Tongue (tissue), 3 donors: ENCODE measurements at places on chromosomes 2 and 18. TPM values are rescaled to one million over a fixed set of nuclear protein-coding genes. Genes with fewer than 3 reads are reported as not detected.

GRCh38 chr2:211845338-211846035 is 693.1 kb downstream of the ERBB4 start:
- DNase-seq: no peak

- DNase-seq: no peak
Measured at GRCh38 chr2:159179696-159180095, 106.8 kb downstream of the WDSUB1 start.

TTN gene
- 5,137 TPM for total RNA-seq

- DNase-seq: peak; percentile 89
Measured at GRCh38 chr18:3453540-3454364, 3.8 kb downstream of the TGIF1 start.

DNA sequence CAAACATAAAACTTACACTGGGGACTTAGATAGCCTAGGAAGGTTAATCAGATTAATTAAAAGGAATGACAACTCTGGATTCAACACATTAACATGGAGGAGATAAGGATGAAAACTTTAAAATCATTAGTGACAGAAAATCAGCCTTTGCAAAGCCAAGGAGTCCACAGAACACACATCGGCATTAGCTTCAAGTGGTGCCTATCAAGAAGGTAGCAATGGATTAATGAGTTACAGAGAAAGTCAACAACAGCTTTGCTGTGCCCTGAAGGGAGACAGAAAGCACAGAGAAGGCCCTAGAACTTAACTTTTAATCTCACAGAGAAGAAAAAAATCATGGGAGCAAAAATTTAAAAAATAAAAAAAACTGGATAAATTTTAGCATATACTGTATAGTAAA is 88.6 kb downstream of the KCNH7 start:
- DNase-seq: no peak

GRCh38 chr2:219636941-219637841 is 9.8 kb downstream of the SLC4A3 start:
- DNase-seq: no peak

DNA sequence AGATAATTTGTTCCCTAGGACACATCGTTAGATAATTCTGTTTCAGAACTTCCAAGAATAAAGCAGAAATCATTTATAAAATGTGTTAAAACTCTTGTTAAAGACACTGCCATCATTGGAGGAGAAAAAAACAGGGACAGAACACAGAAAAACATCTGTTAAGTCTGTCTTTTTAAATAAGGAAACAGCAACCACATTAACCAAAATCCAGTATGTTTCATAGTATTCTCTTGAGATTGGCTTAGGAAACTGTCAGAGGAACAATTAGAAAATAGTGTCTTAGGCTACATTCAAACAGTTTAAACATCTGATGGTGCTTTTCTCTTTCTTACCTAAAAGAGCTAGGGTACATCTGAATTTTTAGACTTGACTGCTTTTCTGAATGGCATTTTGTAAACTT is 81.6 kb downstream of the PMS1 start:
- no peak for DNase-seq

DNA sequence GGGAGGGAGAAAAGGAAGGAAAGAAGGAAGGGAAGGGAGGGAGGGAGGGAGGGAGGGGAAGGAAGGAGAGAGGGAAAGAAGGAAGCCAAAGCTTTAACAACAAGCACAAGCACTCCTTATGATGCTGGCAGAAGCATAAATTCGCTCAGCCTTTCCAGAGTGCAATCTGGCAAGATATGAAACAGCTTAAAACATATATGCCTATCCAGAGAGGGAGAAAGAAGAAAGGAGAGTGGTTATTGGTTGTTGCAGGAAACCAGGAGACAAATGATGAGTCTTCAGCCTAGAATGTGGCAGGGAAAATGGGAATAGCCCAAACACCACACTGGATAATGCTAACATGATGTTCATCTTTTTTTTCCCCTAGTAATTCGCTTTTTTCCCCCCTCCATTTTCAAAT is 64.0 kb downstream of the STPG4 start:
- DNase-seq: peak; percentile 41

- no peak for DNase-seq
Measured at GRCh38 chr2:101511381-101511780, 36.5 kb upstream of the RFX8 start.

- DNase-seq: no peak
Measured at GRCh38 chr2:42438685-42439084, 55.1 kb downstream of the KCNG3 start.

NOP58 gene
- total RNA-seq: 86.2 TPM

ING5 gene
- total RNA-seq: 26.4 TPM

DNA sequence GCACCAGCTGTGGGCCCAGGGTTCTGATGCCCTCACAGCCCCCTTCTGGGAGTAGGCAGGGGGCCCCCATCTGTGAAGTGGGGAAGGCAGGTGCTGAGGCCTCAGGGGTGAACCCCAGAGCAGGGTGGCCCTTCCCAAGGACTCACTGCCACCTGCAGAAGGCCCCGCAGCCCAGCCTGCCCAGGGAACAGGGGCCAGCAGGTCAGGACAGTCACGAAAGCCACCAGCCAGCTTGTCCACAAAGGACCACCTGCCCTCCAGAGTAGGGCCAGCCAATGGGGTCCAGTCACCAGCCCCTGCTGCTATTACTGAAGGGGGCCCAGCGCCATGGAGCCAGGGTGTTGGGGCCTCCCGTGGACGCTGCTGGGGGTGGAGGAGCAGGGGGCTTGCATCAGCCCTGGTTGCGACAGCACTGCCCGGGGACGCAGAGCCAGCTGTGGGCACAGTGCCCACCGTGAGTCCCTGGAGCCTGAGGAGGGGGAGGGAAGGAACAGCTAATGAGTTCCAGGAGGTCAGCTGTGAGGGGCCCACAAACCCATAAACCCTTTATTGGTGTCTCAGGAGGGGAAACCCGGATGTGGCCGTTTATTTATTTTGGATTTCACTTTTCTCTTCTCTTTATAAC is 11.5 kb upstream of the SNED1 start:
- DNase-seq: peak; percentile 63

DNA sequence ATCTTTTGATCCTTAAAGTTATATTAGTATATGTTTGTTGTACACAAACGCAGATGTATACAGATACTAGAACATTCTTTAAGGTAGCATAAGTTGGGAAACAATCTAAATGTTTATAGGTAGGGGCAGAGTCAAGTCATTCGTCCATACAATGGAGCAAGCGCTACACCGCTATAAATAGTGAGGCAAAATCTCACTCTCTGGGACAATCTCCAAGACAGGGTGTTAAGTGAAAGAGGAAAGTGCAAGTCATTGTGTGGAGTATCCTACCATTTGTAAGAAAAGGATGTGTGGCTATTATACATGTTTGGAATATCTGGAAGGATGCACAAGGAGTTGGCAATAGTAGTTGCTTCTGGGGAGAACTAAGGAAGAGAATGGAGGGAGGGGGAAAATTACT is 16.2 kb upstream of the FHL2 start:
- no peak for DNase-seq

NT5DC4 gene
- total RNA-seq: 0.21 TPM

LPIN1 gene
- 37.4 TPM for total RNA-seq

NEU2 gene
- total RNA-seq: not detected
